ENCODE measurements at places on chromosomes 16 and 17. TPM values are rescaled to one million over a fixed set of nuclear protein-coding genes. Genes with fewer than 3 reads are reported as not detected.

GP1BA gene
- not detected for total RNA-seq

PABPN1L gene
- not detected for total RNA-seq

BCL6B gene
- 3.9 TPM for total RNA-seq

DNA sequence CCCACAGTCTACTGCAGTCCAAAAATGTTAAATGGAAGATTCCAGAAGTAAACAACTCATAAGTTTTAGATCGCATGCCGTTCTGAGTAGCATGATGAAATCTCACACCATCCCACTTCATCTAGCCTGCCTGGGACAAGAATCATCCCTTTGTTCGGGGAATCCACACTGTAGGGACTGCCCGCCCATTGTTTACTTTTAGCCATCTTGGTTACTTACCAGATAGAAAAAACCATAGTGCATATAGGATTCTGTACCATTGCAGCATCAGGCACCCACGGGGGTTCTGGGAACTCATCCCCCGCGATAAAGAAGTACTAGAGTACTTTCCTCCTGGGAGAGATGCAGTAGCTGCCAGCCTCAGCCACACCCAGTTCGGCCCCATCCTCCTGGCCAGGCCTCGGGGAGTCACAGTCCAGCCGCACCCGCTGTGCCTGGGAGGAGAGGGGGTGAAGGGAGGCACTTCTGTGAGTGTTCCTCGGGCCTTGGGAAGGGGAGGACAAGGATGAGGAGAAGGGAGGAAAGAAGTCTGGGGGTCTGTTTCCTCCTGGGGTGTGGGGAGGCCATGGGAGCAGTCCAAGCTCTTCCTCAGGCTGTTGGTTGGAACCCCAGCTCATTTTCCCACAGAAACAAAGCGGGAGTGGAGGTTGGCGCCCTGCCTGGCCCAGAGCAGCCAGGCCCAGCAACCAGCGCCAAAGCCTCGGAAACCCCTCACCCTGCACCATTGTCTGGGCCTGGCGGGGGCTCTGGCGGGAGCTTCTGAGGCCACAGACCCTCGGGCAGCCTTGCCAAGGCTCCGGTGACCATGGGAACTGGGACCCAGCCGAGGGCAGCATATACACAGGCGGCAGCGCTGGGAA, 8.9 kb downstream of the TRIM47 start:
- peaks cover 76% of the 10 kb centered on the region for H3K4me1 ChIP-seq
- peak overlapping the region; percentile 18 for H3K4me3 ChIP-seq
- no peaks in the 10 kb centered on the region for H3K27me3 ChIP-seq
- DNase-seq = peak; percentile 65
- H3K27ac ChIP-seq = peak overlapping the region; percentile 99
- peaks cover 8% of the 10 kb centered on the region for H3K36me3 ChIP-seq

DNA sequence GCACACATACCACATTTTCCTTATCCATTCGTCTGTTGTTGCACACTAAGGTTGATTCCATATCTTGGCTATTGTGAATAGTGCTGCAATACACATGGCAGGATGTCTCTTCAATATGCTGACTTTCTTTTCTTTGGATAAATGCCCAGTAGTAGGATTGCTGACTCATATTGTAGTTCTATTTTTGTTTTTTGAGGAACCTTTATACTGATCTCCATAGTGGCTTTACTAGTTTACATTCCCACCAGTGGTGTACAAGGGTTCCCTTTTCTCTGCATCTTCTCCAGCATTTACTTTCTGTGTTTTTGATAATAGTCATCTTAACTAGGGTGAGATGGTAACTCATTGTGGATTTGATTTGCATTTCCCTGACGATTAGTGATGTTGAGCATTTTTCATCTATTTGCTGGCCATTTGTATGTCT, 118.1 kb downstream of the STXBP4 start:
- no peak for DNase-seq
- no peaks in the 10 kb centered on the region for H3K36me3 ChIP-seq
- no peak overlapping the region for H3K4me3 ChIP-seq
- H3K27ac ChIP-seq = no peak overlapping the region

Data from tibial nerve (tissue), 4 donors.